ENCODE measurements at places on chromosomes 7 and 10.

DNA sequence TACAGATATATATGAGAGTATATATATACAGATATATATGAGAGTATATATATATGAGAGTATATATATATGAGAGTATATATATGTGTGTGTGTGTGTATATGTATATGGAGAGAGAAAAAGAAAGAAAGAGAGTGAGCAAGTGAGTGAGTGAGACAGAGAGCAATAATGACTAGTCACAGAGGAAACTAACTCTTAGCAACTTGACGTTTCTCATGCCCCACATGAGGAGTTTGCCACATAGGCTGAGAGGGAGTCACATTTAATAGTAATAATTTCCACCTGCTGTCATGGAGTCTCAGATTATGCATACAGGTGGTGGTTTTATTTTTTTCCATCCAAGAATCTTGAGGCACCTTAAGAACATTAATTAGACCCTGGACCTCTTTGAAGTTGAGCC lies 199.9 kb downstream of the GATA3 start:
- DNase-seq = no peak

GRCh38 chr7:30453921-30454320 lies 24.7 kb downstream of the NOD1 start:
- DNase-seq = no peak

- DNase-seq = no peak
Observed at GRCh38 chr7:105708763-105709080, 127.4 kb upstream of the EFCAB10 start.

DNA sequence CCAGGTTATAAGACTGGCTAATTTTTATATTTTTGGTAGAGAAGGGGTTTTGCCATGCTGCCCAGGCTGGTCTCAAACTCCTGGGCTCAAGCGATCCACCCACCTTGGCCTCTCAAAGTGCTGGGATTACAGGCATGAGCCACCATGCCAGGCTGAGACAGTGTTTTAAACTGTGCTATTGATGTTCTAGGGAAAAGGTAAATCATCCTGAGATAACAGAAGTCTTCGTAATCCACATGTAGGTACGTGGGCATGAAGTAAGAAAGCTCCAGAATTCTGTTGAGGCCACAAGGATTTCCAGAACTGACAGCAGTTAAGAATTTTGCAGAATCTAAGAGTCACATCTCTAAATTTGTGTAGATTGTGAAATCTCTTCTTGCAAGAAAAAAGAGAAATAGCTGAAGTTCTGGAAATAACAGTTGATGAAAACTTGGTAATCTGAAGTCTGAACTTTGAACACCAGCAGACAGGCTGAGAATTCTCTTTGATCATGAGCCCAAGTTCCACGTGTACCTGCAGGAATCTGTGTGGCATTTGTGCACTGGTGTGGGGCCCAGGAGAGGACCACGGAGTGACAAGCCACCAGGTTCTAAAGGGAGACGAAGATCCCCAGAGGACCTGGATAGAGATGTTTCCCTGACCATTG lies 24.6 kb downstream of the C7orf33 start:
- DNase-seq = no peak

- no peak for DNase-seq
Observed at GRCh38 chr7:143269251-143269650, 6.0 kb downstream of the GSTK1 start.

DNA sequence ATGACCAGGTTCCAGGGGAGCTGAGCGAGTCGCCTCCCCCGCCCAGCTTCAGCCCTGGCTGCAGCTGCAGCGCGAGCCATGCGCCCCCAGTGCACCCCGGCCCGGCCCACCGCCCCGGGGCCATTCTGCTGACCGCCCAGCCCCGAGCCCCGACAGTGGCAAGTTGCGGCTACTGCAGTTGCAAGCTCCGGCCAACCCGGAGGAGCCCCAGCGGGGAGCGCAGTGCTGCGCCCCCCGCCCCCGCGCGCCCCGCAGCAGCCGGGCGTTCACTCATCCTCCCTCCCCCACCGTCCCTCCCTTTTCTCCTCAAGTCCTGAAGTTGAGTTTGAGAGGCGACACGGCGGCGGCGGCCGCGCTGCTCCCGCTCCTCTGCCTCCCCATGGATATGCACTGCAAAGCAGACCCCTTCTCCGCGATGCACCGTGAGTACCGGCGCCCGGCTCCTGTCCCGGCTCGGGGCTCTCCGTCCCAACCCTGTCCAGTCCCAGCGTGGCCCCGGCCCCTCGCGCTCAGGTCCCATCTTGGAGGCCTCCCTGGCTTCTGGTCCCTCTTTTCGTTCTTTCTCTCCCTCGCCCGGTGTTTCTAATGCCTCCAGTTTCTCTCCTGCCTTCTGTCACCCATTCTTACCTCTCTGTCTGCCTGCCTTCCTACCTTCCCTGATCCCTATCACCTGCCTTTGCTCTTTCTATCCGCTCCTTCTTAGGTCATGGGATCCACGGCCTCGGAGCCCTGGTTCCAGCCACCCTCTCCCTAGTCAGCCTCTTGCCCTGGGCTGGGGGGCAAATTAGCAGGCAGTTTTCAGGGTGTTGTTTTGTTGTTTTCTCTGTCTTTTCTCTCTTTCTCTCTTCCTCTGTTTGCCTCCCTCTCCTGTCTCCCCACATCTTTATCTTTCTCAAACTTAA lies 751 bp downstream of the PAX2 start:
- DNase-seq = no peak

DNA sequence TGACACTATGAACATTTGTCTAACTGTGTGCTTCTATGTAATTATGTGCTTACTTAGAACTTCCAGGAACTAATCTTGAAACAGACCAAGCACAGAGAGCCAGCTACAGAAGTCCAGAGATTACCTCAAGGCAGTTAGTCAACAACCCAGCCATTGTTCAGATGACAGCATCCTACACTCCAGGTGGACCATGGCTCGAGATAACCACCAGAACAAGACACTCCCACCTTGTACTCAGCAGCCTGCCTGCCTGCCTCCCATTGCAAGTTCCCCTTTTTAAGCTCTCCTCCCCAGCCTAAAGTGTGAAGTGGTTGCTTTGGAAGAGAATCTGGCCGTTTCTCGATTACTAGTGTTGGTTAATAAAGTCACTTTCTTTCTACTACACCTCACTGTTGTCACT lies 1080.6 kb upstream of the LRRN3 start:
- DNase-seq = no peak

DNA sequence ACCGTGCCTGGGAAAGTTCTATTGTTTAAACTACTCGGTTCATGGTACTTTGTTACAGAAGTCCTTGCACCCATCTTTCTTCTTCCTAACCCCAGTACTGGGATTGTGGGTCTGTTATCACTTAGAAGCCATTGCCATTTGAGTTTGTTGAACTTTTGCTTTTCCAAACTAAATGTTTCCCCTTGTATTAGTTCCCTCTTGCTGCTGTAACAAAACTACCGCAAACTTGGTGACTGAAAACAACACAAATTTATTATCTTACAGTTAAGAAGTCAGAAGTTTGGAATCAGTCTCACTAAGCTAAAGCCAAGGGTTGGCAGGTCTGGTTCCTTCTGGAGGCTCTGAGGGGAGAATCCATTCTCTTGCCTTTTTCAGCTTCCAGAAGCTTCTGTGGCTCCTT lies 6.9 kb upstream of the LAMB4 start:
- no peak for DNase-seq

DNA sequence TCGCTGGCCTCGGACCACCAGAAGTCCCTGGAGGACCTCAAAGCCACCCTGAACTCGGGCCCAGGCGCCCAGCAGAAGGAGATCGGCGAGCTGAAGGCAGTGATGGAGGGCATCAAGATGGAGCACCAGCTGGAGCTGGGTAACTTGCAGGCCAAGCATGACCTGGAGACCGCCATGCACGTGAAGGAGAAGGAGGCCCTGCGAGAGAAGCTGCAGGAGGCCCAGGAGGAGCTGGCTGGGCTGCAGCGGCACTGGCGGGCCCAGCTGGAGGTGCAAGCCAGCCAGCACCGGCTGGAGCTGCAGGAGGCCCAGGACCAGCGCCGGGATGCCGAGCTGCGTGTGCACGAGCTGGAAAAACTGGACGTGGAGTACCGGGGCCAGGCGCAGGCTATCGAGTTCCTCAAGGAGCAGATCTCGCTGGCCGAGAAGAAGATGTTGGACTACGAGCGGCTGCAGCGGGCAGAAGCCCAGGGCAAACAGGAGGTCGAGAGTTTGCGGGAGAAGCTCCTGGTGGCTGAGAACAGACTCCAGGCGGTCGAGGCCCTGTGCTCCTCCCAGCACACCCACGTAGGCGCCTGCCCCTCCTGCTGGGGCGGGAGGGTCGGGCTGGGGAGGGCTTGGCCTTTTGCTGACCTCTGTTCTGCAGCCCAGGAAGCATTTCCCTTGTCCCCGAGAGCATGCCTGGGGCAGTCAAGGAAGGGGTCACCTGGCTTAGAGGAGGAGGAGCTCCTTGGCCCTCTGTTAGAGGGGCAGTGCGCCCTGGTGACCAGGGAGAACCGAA lies 77.3 kb upstream of the GTF2IRD1 start:
- DNase-seq = no peak

Data from HuH-7.5 (cell line).